Cardiac septum (tissue), 1 donor: ENCODE measurements at places on chromosomes 4 and X. TPM values are rescaled to one million over a fixed set of nuclear protein-coding genes. Genes with fewer than 3 reads are reported as not detected.
A peak's percentile ranks its signal among the peaks of the same experiment; 100 is the strongest.

The FMR1NB gene
- total RNA-seq, result not detected

The ABHD18 gene
- 35.1 TPM for total RNA-seq

The SPANXA1 gene
- total RNA-seq, result not detected

The NEXMIF gene
- 0.13 TPM for total RNA-seq

The KLKB1 gene
- 0.89 TPM for total RNA-seq

The SAP30 gene
- 20.1 TPM for total RNA-seq

The FDCSP gene
- total RNA-seq, result not detected

The SSX2 gene
- total RNA-seq, result not detected

The CPE gene
- total RNA-seq, result 43.5 TPM

The SOX3 gene
- total RNA-seq, result not detected

The HCFC1 gene
- 39.5 TPM for total RNA-seq

GRCh38 chr4:150939530-150939929 is 75.6 kb downstream of the LRBA start:
- no peak for DNase-seq

DNA sequence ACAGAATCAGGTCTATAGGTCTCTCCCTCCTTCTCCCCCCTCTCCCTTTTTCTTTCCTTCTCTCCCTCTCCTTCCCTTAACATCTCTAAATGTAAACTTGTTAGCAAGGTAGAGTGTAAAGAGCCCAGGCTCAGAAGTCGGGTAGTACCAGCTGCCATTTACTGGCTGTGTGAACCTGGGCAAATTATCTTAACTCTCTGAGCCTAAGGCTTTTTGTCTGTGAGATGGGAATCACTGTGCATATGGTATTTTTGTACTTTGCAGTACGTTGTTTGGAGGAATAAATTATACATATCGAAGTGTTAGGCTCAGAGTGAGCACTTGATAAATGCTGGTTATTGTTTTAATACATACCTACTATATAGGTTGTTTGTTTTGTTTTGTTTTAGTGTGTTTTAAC is 154.0 kb downstream of the RBMX2 start:
- DNase-seq, result no peak

DNA sequence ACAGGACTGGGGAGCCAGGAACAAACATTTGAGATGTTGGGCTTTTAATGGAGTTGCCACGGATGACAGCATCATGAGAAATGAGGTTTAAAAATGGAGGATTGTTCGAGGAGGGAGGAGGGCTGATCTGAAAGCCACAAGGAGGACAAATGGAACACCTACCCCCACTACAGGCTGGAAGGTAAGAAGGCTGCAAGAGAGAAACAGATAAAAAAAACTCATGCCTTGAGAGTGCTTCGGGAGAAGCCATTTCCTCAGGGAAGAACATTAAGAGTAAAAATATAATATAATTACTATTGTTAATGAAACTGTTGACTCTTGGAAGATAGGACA is 119.5 kb upstream of the MAP9 start:
- no peak for DNase-seq

DNA sequence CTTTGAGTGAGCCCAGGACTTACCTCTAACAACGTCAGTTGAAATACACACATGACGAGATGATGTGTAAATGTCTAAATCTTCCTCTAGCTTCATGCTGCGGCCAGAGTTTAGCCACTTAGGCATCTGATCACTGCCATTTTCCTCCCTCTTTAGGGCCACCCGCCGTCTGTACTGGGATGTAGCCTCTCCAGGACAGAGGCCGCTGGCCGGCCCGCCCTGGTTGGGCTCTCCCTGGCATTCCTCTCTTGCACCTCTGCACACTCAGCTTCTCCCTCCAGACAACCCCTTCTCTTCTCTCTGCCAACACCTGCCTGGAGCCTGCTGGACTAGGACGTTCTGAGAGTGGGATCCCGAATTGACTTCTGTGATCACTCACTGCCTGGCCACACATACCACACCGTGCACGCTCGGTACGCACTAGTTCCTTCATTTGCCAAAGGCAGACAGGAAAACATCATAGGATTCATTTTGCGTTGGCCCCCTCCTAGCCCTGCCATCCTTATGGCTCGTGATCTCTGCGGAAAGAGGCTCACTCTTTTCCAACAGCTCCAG is 33.6 kb downstream of the RNF212 start:
- DNase-seq, result no peak

DNA sequence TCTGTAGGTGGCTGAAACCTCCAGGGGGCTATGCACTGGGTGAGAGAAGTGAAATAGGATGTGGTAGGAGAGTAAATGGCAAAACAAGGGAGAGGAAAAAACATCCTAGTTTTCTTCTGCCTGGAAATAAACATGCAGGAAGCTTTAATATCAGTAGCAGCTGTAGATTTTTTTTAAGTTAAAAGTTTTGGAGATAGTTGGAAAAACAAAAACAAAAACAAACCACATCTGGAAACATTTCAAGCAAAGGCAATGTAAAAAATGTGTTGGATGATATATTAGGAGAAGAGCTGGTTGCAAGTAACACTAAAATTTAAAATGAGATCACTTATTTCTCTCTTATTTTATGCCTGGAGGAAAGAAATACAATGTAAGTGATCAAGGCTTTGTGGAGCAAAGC is 388.0 kb downstream of the SPRY1 start:
- no peak for DNase-seq

DNA sequence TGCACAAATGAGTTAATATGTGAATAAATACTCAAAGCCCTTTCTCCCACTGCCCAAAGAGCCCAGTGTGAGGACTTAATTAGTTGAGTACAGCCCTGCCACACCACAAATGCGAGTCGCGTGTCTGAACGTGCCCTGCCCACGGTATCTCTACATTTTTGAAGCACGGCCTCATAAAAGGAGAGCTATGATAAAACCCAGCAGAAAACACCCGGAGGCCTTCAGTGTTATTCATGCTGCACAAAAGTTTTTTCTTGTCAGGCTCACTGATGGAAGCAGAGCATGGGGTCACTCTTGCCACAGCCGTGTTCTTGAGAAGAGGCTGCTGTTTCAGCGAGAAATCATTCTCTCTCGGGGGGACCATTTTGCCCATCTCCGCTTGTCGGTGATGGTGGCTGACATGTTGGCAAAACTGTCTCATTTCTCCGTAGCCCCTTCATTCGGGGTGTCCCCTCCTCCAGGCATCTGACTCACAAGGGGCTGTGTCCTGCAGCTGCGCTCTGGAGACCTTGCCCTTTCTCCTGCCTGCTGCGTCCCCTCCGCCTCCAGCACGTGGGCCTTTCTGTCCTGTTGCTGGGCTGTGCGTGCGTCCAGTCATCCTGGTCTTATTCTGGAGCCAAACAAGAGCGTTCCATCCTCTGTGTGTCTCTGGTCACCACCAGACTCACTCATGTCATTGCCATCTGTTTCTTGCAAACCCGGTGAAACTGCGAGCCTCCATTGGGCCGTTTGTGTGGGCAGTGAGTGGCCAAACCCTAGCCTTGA is 88.8 kb downstream of the SORCS2 start:
- no peak for DNase-seq

DNA sequence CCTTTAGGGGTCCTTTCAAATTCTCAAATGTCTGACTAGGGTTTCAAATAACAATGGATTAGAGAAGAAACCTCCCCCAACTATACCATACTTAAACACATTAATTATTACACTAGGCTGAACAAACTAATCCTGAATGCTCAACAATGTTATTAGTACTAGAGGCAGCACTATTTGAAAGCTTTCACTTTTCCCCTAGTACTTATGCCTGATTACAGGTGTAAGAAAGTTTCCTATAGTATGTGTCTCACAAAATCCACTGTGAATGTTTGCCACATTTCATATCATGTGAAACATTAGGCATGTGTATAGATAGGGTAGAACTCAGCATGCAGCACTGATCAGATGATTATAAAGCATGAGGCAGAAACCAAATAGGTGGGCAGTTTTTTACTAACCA is 336.2 kb downstream of the ZNF674 start:
- DNase-seq, result no peak

DNA sequence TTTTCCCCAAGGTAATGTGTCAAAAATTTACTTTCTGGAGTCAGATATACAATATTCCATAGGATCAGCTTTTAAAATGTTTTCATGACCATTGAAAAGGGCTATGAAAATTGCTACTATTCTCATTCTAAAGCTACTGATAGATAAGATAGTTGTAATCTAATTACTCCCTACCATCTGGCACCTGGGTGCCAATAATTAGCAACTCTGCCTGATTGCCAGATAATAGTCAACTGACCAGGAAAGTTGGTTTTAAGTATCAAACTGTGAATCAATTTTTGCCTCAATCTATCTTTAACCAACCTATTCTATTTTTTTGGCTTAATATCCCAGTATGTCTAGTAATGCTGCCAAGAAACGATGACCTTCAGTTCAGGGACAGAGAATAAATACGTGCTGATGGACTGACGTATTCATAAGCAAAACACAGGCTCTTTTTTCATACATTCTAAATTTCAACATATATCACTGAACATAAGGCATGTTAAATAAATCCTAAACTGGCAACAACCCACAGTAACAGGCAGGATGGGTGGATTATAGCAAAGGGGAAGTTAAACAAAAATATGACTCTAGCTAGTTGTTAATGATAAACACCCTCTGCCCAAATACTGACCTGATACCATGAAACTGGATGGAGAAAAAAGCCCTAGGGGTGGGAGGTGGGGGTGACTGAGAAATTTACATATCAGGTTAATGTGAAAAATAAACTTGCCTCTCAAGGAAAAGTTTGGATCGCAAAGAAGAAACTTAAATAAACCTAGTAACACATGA is 18.2 kb downstream of the SH3RF1 start:
- DNase-seq, result no peak

- no peak for DNase-seq
These were observed 172.8 kb upstream of the APOOL start for GRCh38 chrX:84830836-84831235.

DNA sequence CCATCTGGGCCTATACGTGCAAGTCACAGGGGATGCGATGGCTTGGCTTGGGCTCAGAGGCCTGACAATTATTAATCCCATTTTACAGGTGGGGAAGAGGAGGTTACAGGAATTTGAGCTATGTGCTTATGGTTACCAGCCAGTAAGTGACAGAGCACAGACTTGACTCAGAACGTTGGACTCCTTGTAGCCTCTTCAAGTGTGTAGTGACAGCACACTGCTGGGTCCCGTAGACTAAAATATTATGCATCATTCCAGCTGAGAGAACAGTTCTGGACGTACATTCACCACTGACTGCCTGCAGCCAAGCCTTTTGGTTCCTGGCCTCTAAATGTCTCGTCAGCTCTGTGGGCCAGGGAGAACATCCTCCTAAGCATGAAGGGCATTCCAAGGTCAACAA is 314.5 kb downstream of the GPAT3 start:
- DNase-seq, result no peak

GRCh38 chr4:110165382-110166286 is 32.8 kb downstream of the ELOVL6 start:
- no peak for DNase-seq

GRCh38 chr4:65535113-65535512 is 135.2 kb downstream of the EPHA5 start:
- no peak for DNase-seq

DNA sequence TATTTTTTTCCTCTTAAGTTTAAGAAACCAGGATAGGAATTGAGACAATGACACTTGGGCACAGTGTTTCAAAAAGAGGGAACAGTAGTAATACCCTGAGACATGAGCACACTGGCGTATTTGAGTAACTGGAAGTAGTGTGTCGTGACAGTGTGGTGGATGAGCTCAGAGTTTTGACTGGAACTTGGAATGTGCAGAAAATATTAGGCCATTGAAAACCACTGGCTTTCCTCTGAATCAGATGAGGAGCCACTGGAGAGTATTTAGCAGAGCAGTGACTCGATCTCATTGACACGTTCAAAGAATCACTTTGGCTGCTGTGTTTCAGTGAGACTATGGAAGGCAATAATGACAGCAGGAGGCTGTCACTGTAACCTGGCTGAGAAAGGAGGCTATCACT is 1531.2 kb downstream of the STIM2 start:
- DNase-seq, result no peak

DNA sequence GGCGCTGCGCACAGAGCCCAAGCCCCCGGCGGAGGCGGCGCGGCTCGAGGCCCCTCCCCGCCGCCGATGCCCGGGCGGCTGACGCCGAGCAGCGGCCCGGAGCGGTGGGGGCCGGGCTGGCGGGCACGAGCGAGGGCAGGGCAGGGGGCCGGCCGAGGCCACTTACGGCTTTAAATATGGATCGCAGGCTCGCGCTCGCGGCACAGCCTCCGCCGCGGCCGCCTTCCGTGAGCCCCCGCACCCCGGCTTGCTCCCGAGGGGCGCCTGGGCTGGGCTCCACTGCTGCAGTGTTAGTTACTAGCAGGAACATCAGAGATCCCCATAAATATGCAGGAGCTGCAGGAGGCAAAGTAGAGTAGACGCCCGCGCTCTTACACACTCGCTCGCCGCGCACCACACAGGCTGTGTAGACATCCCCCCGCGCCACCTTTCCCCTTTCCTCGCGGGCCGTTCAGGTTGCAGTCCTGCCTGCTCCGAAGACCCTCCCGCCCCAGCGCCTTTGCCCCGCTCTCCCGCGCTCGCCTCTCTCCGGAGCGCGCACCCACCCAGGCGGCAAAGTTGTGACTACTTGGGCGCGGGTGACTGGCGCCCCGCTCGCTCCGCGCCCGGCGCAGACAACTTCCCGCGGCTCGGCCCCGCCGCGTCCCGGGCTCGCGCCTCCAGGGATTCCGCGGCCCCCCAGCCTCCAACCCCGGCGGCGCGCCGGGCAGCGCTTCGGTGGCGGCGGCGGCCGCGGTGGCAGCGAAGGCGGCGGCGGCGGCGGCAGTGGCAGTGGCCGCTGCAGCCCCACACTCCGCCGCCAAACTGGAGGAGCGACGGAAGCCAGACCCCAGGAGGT is 152.0 kb upstream of the SLC4A4 start:
- peak; percentile 77 for DNase-seq
